ENCODE measurements at places on chromosomes 12 and 14. TPM values are rescaled to one million over a fixed set of nuclear protein-coding genes. Genes with fewer than 3 reads are reported as not detected.

Gene SPTB
- 0.93 TPM for total RNA-seq

GRCh38 chr12:75908961-75909605 is 122.5 kb downstream of the PHLDA1 start:
- peak; percentile 75 for DNase-seq

Gene MYO1H
- total RNA-seq: not detected

DNA sequence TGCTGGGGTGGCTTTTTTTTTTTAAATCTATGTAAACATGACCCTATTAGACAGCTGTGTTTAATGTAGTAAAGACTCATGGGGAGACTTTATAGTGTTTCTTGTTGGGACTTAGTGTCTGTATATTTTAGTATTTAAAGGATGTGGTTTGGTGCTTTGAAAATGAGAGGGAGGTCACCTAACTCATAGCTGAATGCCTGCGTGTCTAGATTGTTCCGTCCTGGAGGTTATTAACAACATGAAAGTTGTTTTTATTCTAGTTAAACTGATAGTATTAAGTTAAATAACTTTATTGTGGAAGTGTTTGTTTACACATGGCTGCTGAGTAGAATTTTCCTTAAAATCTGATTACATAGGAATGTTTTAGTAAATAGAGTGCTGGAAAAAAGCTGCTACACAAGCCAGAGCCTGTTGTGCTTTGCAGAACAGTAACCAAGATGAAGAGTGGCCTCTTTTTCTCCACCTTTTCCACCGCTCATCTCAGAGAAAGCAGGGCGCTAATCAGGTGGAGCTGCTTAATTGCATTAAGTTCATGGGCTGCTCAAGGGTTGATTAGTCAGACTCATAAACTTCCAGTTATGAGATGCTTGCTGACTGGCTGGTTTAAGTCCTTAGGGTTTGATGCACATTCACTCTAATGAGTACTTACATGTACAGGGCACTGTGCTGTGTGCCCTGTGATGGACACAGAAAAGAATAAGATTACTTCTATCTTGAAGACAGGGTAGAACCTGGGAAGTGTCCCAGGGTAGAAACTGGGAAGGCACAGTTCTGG is 62.7 kb downstream of the FBXO34 start:
- no peak for DNase-seq

DNA sequence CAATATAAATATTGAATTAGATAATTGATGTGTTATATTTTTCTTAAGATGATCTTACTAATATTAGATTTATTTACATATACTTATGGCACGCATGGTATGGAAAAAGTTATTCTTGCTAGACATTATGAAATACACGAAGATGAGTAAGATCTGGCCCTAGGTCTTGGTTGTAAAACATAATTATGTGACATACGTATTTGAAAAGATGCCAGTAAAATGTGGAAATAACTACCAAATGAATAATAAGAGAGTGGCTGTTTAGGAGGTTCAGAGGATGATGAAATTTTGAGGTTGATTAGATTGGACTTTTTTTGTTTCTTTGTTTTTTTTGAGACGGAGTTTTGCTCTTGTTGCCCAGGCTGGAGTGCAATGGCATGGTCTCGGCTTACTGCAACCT is 41.3 kb downstream of the FANCM start:
- DNase-seq: no peak

Gene TAS2R13
- 0.97 TPM for total RNA-seq

GRCh38 chr12:92438641-92439419 is 264.0 kb upstream of the PLEKHG7 start:
- no peak for DNase-seq

Data from right lobe of liver (tissue), 6 donors.